ENCODE measurements at places on chromosomes 2 and 18. TPM values are rescaled to one million over a fixed set of nuclear protein-coding genes. Genes with fewer than 3 reads are reported as not detected.

Gene ZNF396
- polyA plus RNA-seq = 7.2 TPM

DNA sequence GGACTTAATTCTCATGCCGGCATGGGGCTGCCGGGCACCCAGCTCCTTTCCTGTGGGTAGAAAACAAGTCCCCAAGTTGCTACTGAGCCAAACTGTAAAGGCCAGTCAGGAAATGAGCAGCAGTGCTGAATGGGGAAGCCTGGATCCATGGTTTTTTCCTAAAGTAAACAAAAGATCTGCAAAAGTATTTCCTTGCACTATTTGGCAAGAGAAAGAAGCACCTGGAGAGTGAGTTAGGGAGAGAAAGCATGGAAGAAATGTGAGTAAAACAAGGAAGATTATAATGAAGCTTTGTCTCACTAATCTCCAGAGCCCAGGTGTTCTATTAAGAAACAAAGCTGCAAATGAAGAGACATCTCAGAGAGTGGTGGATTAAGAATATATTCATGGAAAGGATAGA is 117.6 kb downstream of the METTL8 start:
- no peak for DNase-seq

- no peak for DNase-seq
Observed at GRCh38 chr2:57490741-57491140, 555.9 kb upstream of the VRK2 start.

DNA sequence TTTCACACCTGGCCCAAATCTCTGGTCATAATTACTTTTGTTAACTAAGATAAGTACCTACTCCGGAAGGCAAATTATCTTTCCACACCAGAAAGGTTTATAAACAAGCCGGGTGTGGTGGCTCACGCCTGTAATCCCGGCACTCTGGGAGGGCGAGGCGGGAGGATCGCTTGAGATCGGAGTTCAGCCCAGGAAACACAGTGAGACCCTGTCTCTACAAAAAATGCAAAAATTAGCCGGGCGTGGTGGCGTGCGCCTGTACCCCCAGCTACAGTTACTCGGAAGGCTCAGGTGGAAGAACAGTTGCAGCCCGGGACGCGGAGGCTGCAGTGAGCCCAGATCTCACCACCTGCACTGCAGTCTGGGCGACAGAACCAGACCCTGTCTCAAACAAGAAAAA is 2.1 kb downstream of the PUM2 start:
- no peak for DNase-seq

DNA sequence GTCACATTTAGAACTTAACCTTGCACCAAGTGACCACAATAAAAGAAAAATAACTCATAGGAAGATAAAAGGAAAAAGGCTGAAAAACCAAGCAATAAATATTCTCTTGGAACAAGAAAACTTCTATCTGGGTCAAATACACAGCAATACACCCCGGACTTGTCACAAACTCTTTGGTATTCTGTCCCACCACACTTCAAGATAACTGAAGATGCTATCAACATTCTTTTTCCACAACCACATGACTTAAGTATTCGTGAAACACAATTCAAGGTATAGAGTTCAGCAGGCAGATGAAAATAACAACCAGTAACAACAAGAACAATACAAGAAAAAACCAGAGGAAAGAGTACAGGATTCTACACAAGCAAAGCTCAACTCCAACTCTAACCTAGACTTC is 18.0 kb downstream of the MBD2 start:
- DNase-seq = no peak

GRCh38 chr2:224885291-224885690 is 157.0 kb downstream of the DOCK10 start:
- no peak for DNase-seq

- DNase-seq = no peak
Observed at GRCh38 chr2:196798980-196799379, 503 bp downstream of the GTF3C3 start.

DNA sequence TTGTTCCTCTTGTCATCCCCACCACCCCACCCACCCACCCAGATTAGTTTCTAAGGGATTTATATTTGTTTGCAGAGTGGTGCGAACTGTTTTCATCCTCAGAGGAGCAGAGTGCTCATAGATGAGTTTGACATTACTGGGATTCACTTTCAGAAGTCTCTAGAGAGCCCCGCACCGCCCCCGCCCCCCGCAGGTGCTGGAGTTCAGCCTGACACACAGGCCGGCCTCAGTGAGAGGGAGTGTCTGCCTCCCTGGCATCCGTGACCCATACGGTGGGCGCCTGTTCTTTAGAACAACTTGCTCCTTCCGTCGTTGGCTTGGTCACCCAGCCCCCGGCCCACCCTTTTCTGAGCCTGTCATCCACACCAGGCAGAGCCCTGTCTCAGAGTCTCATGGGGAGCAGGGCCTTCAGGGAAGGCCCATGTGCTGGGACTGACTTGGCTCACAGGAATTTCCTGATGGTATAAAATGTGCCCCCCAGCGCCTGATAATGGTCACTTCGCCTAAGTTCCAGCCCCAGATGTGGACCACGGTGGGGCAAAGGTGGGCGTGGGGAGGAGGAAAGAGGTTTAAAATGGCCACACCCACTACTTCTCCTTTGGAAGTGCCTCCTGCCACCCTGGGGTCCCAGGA is 44.3 kb downstream of the HPCAL1 start:
- no peak for DNase-seq

All from left kidney (tissue), 8 donors.